ENCODE measurements at places on chromosomes 1 and 21.

DNA sequence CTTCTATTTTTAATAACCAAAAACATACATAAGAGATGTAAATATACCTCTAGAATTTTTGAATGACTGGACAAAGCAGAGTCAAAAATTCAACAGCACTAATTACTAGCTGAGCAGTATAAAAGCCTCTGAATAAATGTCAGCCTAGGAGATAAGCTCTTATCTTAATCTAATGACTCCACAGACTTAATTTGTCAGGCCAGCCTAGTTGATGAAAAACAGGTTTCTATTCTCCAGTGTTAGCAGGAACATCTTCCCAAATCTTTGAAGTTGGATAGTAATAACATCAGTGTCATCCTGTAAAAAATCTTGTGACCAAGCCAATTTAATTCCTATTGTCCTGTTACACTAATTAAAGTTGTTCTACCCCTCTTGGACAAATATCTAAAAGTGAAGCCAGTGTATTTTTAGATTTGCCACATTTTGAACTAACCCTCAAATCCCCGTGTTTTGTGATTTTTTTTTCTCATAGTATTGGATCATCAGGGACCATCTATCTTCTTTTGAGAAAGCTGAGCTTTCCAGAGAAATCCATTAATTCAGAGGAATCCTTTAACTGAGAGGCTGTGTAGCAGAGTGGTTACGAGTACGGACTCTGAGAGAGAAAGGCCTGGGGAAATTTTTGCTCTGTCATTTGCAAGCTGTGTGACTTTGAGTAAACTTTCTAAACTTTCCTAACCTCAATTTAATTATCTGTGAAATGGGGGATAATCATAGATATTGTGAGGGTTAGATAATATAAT lies 41.2 kb downstream of the LMO4 start:
- no peak for DNase-seq

- no peak for DNase-seq
These were observed 116.0 kb upstream of the CD34 start for GRCh38 chr1:208026880-208027438.

DNA sequence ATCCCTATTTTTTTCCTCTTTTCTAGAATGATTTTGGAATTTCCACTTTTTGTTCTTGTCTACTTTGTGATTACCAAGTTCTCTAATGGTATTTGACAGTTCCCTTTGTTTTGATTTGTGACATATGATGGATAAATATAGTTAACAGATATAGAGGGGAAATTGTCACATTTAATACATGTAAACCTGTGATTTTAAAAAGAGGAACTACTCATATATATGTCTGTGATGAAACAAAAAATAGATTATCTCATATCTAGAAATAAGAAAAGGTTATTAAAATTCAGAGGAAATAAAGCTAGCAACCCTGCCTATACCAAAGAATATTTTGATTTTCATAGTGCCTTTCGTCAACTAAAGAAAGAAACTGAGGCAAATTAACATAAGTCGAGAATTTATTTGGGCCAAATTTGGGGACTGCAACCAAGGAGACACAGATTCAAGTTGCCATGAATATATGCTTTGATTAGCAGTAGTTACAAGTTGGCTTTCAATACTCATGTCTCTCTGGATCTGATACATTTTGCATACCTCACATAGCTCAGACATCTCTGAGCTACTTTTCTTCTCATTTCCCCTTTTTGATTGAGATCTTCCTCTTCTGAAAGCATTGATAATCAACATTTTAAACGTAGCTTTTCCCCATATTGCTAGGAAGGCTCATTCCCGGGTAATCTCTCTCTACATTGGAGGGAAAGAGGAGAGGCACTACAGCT lies 15.6 kb upstream of the C21orf91 start:
- no peak for DNase-seq

DNA sequence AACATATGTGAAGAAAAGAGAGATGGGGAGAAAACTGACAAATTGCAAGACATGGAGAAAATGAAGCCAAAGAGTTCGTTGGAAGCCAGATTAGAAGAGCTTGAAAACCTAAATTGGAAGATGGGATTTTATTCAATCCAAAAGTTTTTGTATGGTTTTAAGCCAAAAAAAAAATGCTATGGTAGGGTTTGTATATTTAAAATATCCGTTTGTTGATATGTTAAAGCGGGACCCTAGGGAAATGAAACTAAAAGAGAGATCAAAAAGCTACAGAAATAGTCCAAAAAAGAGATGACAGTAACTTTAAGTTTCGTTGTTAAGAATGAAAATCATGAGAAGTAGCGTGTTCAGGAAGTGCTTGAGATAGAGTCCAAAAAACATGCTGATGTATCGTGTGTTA lies 617.7 kb upstream of the ADGRL2 start:
- no peak for DNase-seq

DNA sequence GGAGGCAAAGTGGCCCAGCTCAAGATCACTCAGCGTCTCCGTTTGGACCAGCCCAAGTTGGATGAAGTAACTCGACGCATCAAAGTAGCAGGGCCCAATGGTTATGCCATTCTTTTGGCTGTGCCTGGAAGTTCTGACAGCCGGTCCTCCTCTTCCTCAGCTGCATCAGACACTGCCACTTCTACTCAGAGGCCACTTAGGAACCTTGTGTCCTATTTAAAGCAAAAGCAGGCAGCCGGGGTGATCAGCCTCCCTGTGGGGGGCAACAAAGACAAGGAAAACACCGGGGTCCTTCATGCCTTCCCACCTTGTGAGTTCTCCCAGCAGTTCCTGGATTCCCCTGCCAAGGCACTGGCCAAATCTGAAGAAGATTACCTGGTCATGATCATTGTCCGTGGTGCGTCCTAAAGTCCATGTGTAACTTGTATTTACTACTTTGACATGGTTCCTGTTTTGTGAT lies 2.7 kb downstream of the RBM15 start:
- DNase-seq: no peak

GRCh38 chr1:228308085-228308601 lies 98.5 kb downstream of the TRIM11 start:
- no peak for DNase-seq

- no peak for DNase-seq
These were observed 102.3 kb downstream of the LACTBL1 start for GRCh38 chr1:22870201-22870871.

GRCh38 chr1:107535091-107535490 lies 394.3 kb downstream of the NTNG1 start:
- DNase-seq: no peak

GRCh38 chr21:19648391-19648790 lies 1244.8 kb upstream of the TMPRSS15 start:
- no peak for DNase-seq

DNA sequence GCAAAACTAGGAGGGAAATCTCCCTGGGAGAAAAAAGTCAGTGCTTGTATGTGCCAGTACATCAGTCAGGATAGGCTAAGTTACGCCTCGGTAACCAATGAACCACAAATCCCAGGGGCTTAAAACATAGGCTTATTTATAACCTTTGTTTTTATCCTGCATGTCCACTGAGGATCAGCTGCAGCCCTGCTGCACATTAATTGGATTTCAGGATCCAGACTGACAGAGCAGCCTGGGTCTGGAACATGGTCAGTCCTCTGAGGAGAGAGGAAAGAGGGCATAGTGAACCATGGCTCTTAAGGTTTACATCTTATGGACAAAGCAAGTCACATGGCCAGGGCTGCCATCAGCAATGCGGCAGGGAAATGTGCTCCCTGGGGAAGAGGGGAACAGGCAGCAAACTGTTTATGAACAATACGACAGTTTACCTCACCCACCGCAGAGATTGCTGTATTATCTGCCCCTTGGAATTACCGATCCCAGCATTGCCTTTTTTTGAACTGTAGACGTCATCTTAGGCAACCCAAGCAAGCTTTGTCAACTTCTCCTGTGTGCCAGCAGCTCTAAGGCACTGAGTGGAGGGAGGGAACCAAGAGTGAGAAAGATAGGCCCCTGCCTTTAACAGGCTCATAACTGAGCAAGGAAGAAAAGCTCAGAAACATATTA lies 9.1 kb upstream of the SPRR4 start:
- no peak for DNase-seq

DNA sequence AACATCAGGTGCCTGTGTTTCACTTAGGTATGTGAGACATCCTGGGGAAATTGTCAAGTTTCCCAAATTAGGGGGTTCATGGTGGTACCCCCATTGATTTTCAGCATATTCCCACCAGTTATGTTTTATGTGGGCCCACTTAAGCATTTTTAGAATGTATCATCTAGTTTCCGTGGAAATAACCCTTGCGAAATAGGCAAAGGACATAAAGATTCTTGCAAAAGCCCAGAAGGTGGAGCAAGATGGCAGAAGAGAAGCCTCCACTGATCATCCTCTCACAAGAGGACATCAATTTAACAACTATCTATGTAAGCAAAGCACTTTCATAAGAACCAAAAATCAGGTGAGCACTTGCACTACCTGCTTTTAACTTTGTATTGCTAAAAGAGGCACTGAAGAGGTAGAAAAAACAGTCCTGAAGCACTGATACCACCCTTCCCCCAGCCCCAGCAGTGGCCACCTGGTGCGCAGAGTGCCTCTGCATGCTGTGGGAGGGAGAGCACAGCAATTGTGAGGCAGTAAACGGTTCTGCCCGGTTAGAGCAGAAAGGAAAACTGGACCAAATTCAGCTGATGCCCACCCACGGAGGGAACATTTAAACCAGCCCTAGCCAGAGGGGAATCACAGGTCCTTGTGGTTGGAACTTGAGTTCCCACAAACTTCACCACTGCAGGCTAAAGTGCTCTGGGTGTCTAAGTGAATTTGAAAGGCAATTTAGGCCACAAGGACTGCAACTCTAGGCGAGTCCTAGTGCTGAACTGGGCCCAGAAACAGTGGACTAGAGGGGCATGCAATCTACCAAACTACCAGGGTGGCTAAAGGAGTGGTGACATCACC lies 23.2 kb downstream of the MCOLN2 start:
- DNase-seq: no peak

DNA sequence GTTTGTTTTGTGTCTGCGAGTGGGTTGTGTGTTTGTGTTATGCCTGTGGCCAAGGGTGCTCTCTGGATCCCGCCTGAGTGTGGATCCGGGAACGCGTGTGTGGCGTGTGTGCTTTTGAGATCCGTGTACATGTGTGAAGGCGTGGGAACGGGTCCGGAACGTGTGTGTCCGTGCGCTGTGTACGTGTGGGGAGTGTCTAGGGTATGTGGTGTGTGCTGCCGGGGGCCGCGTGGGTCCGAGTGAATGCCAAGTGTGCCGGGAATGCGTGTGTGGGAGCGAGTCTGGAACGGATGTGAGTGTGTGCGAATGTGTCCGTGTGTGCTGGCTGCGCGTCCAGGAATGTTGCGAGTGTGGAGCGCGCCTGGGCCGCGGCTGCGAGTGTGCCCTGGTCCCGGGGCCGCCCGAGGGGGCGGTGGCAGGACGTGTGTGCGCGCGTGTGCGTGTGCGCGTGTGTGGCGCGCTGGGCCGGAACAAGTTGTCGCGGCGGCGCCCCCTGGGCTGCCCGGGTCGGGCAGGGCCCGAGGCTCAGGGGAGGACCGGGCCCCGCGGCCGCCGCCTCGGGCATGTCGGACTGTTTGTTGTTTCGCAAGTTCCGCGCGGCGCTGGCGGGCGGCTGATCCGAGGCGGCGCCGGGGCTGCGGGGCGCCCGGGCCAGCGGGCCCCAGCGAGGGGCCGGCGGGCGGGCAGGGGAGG lies 953 bp downstream of the PTPRU start:
- no peak for DNase-seq

DNA sequence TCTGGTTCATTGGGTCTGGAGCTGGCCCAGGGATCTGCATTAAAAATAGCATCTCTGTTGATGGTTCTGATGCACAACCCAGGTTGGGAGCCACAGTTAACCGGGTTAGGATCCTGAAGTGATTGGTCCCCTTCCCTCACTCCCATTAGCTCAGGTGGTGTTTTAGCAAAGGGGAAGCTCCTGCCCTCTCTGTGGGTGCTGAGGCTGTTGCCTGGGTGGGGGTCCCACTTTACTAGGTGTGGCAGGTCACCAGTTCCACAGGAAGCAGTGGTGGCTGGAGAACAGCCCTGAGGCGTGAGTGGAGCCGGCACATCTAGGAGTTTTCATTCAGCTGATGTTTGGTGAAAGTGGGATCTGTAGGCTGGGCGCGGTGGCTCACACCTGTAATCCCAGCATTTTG lies 86.5 kb downstream of the MAN1C1 start:
- no peak for DNase-seq

GRCh38 chr1:100076744-100077143 lies 56.0 kb downstream of the SASS6 start:
- no peak for DNase-seq

GRCh38 chr1:167762061-167762746 lies 40.4 kb downstream of the MPZL1 start:
- no peak for DNase-seq

- DNase-seq: no peak
These were observed 164.8 kb downstream of the TNFSF18 start for GRCh38 chr1:172885971-172886370.

GRCh38 chr1:11537854-11538591 lies 59.1 kb downstream of the DISP3 start:
- DNase-seq: no peak

GRCh38 chr1:25700626-25701025 lies 84.0 kb downstream of the MAN1C1 start:
- no peak for DNase-seq

- no peak for DNase-seq
These were observed 59.2 kb upstream of the ATP5PO start for GRCh38 chr21:33974513-33975468.

All from AG09319 (cell line).